Uterus (tissue), 4 donors: ENCODE measurements at places on chromosomes 11 and 22. TPM values are rescaled to one million over a fixed set of nuclear protein-coding genes. Genes with fewer than 3 reads are reported as not detected.
A peak's percentile ranks its signal among the peaks of the same experiment; 100 is the strongest.

Gene OR52A1
- not detected for total RNA-seq

Gene MMP13
- total RNA-seq: not detected

Gene EXPH5
- total RNA-seq: 0.26 TPM

Gene DGCR8
- 30.5 TPM for total RNA-seq

DNA sequence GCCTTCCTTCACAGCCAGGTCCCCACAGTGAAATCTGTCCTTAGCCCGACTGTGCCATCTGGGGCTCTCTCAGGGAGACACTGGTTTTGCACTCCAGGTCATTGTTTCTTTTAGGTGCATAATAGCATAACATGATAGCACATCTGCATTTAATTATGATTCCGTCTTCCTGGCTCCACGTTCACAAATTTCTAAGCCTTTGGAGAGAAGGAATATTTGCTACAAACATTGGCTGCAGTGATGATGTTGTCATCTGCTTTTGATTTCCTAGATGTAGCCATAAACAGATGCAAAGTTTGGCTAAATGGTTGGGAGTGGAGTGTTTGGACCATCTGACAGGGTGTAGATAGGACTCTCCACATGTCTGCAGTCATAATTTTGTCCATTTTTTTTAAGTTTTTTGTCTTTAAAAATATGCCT, 12.0 kb upstream of the CAT start:
- peak; percentile 17 for DNase-seq

GRCh38 chr11:114192841-114193389, 103.3 kb upstream of the NNMT start:
- no peak for DNase-seq

GRCh38 chr11:64268893-64269539, 15.4 kb downstream of the BAD start:
- DNase-seq: peak; percentile 71

GRCh38 chr22:32546496-32546895, 71.9 kb downstream of the FBXO7 start:
- peak; percentile 10 for DNase-seq

- peak; percentile 52 for DNase-seq
These were observed 450 bp downstream of the MAP4K2 start for GRCh38 chr11:64802370-64803157.

DNA sequence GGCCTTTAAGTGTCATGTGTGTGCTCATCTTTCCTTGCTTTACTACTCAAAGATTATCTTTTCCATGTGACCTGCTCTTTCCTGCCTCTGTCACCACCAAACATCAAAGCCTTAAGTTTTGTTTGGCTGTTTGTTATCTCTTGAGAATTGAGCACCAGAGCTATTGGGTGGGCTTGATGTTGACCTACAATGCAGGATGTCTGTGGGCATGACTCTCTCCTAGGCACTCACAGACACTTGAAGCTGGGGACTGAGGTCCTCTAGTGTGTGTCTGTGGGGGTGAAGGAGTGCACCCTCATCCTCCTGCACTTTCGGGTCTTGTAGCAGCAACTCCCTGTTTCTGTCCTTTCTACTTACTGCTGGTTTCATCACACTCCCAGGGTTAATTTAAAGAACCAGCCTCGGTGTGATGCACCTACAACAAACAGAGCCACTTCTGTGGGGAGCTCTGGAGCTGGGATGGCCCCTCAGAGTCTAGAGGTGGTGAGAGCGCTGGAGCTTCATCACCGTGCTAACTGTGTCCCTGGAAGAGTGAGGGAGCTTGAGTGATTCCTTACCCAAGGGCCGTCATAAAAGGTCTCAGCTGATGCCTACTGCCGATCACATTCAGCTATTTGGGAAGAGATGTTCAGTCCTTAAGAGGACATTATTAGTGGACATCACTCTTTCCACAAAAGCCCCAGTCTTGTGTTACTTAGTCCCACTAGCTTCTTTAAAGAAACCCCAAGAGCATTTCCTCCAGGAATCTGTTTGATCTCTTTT, 56.3 kb downstream of the LRRC74B start:
- DNase-seq: no peak

GRCh38 chr11:19658344-19658743, 54.3 kb upstream of the NAV2 start:
- DNase-seq: no peak

DNA sequence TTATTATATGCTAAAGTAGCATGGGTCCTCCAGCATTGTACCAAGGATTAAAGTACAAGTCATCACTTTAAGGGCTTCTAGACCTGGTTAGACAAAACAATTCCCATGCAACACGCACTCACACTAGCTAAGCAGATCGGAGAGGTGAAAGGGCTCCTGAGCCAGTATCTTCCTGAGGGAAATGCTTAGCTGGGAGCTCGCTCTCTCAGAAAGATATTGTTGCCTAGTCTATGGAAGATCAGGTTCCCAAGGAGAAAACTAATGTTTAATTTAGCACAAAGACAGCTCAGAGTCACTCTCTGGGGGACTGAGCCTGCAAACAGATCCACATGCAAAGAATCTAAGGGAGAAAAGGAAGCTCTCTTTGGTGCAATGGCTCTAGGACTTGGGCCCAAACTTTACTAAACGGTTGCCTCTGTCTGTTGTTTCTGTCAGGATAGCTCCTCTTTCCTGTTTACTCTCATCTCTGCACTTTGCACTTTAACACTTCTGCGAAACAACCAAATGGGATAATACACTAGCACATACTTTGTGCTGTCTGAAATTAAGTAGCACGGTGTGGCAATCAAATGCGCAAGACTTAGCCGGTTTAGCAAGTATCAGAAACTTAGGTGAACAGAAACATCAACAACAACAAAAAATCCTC, 10.7 kb downstream of the MAML2 start:
- DNase-seq: no peak

- DNase-seq: no peak
These were observed 29.9 kb upstream of the MOB2 start for GRCh38 chr11:1516273-1517067.

DNA sequence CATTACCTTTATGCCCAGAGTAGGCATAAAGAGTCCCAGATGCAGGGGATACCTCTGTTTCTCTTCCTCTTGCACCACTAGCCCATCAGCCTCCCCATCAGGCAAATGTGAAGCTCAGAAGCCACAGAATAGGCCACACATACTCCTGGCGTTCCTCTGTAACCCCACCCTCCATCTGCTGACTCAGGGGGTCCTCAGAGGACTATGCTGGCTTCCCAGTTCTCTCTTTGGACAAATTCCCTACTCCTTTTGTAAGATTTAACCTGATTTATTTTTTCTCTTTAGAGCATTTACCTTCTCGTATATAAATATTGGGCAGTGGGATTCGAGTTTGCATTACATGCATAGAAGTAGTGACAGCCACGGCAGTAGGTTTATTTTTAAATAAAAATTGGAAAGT, 262.3 kb upstream of the CADM1 start:
- DNase-seq: no peak
